Stimulated activated CD4-positive, alpha-beta T cell treated with anti-CD3 and anti-CD28 coated beads, Interleukin-1b, Interleukin-23, amount 100 ng/mL, for 1 hour (primary cell): ENCODE measurements at places on chromosomes 13 and 19.

GRCh38 chr13:51902776-51903175 lies 41.0 kb downstream of the CCDC70 start:
- no peak for DNase-seq

DNA sequence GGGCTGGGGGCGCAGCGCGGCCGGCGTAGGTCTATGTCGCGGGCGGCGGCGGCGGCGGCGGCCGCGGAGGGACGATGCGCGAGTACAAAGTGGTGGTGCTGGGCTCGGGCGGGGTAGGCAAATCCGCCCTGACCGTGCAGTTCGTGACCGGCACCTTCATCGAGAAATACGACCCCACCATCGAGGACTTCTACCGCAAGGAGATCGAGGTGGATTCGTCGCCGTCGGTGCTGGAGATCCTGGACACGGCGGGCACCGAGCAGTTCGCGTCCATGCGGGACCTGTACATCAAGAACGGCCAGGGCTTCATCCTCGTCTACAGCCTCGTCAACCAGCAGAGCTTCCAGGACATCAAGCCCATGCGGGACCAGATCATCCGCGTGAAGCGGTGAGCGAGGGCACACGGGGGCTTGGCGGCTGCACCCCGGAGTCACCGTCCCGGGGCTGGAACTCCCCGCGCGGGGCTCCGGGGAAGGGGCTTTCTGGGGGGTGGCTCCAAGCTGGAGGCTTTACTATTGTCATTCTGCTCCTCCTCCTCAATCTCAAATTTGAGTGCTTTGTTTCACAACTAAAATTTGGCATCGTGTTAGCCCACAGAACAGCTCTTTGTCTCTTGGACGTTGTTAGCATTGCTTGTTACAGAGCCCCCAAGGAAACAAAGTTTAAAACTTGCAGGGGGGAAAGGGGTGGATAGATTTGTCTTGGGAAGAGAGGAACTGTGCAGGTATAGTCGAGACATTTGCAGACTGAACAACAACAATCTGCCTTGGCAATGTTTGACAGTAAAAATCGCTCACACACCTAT lies 630 bp downstream of the RAP2A start:
- DNase-seq = no peak

- DNase-seq = peak; percentile 7
Observed at GRCh38 chr13:74040200-74040599, 94.0 kb downstream of the KLF12 start.

- no peak for DNase-seq
Observed at GRCh38 chr19:2329501-2329916, 1.0 kb downstream of the SPPL2B start.

DNA sequence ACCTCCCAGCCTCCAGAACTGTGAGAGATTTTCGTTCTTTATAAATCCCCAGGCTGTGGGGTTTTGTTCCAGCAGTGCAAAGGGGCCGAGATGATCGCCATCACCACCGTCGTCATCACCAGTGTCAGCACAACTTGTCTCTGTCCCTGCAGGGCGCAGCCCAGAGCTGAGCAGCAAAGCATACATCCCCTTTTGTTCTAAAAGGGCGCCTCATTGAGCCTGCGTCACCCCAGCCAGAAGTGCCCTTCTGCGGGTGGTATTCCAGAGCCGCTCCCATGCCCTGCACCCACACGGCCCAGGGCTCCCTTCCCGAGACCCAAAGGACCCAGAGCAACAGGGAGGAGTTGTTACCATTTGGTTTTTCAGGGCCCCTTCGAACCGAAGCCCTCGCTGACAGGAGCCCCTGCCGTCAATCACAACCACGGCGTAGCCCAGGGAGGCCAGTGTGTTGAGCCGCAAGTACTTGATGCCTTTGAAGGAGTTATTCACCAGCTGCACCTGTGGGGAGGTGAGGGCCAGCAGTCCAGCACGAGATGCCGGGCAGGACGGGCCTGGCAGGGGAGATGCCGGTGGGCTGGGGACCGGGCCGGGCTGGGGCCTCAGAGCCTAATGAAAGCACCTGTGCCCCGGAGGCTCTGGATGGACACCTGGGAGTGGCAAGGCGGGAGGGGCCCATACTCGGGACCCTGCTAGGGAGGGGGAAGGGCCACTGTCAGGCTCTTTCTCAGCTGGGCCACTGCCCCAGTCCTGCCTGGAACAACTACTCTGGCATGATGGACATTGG lies 14.4 kb upstream of the MYDGF start:
- DNase-seq = no peak

- no peak for DNase-seq
Observed at GRCh38 chr13:33193428-33193974, 92.1 kb downstream of the STARD13 start.

DNA sequence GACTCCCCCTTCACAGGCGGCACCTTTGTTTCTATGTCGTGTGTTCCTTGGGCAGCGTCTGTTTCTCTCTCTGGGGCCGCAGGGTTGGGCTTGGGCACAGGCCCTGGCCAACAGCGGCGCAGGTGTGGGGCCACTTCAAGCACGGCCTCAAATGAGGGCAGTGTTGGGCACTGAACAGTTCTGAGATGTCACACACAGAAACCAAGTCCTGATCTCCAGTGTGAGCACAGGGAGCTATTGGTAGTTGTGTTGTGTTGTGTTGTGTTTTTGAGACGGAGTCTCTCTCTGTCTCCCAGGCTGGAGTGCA lies 42.7 kb downstream of the GATAD2A start:
- DNase-seq = no peak

GRCh38 chr13:101575581-101575980 lies 123.1 kb downstream of the ITGBL1 start:
- no peak for DNase-seq

- no peak for DNase-seq
Observed at GRCh38 chr19:32316034-32316433, 29.4 kb upstream of the ZNF507 start.

GRCh38 chr19:55580628-55581144 lies at the start of gene ZNF579:
TSS of gene ZNF579 (minus strand) at chr19:55580848. CDS start at chr19:55579639, 1,209 bp downstream.
- DNase-seq = peak; percentile 64

GRCh38 chr19:3065675-3066357 lies 3.5 kb upstream of the TLE5 start:
- DNase-seq = no peak

- no peak for DNase-seq
Observed at GRCh38 chr13:30039511-30039911, 189.1 kb upstream of the UBL3 start.

DNA sequence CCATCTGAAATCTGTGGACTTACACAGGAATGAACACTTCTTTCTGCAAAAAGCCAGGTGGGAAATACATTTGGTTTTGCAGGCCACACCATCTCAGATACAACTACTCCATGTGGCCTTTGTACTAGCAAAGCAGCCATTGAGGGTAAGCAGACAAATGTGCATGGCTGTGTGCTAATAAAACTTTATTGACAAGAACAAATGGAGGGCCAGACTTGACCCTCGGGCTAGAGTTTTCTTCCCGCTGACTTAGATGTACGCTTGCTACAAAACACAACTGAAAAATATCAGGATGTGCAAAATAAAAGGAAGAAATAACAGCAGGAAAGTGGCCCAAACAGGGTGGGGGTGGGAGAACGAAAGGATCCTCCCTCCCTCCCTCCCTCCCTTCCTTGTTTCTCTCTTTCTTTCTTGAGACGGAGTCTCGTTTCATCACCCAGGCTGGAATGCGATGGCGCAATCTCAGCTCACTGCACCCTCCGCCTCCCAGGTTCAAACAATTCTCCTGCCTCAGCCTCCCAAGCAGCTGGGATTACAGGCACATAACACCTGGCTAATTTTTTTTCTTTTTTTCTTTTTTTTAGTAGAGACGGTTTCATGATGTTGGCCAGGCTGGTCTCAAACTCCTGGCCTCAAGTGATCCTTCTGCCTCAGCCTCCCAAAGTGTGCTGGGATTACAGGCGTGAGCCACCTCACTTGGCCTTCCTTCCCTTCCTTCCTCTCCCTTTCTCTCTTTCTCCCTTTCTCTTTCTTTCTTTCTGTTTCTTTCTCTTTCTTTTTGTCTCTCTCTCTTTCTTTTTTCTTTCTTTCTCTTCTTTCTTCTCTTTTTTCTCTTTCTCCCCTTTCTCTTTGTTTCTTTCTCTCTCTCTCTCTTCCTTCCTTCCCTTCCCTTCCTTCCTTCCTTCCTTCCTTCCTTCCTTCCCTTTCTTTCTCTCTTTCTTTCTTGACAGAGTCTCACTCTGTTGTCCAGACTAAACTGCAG lies 29.3 kb downstream of the CCL25 start:
- no peak for DNase-seq

DNA sequence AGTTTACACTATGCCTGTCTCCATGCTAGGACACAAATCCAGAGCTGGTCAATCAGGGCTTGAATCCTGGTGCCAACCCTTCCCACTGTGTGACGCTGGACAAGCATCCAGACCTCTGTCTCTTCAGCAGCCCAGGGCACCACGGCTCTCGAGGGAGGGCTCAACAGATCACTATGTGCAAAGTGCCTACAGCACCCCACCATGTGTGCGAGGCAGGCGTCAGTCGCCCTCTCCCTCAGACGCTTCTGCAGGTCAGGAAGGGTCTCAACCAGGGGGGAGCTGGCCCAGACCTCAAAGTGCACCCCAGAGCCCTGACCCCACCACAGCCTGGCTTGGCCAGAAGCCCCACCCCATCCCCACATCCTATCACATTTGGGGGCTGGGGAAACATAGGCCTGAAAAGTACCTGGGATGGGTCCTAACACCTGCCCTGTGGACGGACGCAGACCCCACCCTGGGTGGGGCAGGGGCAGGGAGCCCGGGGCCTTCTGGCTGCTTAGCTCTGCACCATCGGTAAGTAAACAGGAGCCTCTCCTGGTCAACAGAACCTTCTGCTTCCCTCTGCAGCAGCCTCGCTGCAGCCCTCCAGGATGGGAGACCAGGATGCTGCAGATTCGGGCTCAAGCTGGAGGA lies 2.9 kb upstream of the C2CD4C start:
- no peak for DNase-seq

DNA sequence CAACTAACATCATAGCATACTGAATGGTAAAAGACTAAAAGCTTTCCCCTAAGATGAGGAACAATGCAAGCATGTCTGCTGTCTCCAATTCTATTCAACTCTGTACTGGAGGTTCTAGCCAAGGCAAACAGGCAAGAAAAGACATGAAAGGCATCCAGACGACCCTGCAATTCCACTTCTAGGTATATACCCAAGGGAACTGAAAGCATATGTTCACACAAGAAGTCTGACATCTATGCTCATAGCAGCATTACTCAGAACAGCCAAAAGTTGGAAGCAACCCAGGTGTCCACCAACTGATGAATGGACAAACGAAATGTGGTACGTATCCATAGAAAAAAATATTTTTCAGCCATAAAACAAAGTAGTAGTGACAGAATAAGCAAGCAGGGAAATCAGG lies 39.1 kb downstream of the PEPD start:
- no peak for DNase-seq

DNA sequence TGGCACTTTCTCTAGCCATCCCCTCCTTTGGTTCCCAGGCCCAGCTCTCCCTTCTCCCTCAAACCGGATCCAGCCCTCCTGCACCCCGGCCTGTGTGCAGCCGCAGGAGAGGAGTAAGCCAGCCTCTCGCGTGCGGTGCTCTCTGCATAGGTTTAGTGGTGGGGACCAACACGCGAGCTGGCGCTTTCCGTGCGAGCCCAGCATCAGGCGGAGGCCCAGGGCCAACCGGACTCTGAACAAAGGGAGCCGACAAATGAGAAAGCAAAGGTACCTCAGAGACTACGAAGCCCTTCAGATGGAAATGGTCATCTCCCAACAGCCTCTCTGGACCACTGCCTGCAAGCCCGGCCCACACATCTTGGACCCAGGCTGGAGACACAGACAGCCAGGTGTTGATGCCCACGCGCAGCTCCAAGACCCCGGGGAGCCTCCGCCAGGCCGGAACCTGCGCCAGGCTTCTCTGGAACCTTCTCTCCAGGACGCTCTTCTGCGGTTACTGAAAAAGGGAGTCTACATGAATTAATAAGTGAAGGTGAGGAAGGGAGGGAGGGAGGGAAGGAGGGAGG lies 16.5 kb upstream of the LATS2 start:
- no peak for DNase-seq
